ENCODE measurements at places on chromosomes 1 and 21. TPM values are rescaled to one million over a fixed set of nuclear protein-coding genes. Genes with fewer than 3 reads are reported as not detected.
A peak's percentile ranks its signal among the peaks of the same experiment; 100 is the strongest.

Gene BRDT
- total RNA-seq, result not detected

Gene HCRTR1
- total RNA-seq, result not detected

DNA sequence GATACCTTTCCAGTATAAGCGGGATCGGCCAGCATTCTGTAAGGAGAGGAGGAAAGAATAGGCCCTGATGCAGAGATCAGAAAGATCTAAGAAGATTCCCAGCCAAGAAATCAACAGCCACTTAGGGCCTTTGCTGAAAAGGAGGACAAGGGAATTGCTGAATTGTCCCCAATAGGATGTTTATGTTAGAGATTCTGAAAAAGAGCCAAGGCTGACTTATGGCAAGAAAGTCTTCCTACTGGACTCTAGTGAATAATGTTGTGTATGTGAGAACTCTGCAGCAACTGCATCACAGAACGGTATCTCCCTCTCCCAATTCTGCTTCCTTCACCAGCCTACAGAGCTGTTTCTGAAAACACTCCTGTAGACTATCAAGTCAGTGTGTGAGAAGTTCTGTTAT, 298.0 kb upstream of the CXADR start:
- H3K27me3 ChIP-seq, result no peaks in the 10 kb centered on the region
- H3K36me3 ChIP-seq, result no peaks in the 10 kb centered on the region
- H3K27ac ChIP-seq, result no peak overlapping the region
- no peak overlapping the region for H3K4me3 ChIP-seq
- H3K4me1 ChIP-seq, result no peaks in the 10 kb centered on the region

GRCh38 chr1:166036092-166036491, 130.7 kb downstream of the FAM78B start:
- no peak overlapping the region for H3K4me3 ChIP-seq
- no peaks in the 10 kb centered on the region for H3K36me3 ChIP-seq
- H3K27ac ChIP-seq, result no peak overlapping the region
- H3K27me3 ChIP-seq, result no peaks in the 10 kb centered on the region
- no peak for DNase-seq

- no peak overlapping the region for H3K4me3 ChIP-seq
- H3K4me1 ChIP-seq, result no peaks in the 10 kb centered on the region
- no peaks in the 10 kb centered on the region for H3K27me3 ChIP-seq
- DNase-seq, result no peak
- H3K36me3 ChIP-seq, result no peaks in the 10 kb centered on the region
- H3K27ac ChIP-seq, result no peak overlapping the region
These were observed 46.2 kb upstream of the SLC2A1 start for GRCh38 chr1:43004587-43005459.

GRCh38 chr1:38312753-38313152, 266.2 kb upstream of the POU3F1 start:
- no peak overlapping the region for H3K4me3 ChIP-seq
- H3K27ac ChIP-seq, result no peak overlapping the region
- H3K4me1 ChIP-seq, result no peaks in the 10 kb centered on the region
- H3K27me3 ChIP-seq, result no peaks in the 10 kb centered on the region

DNA sequence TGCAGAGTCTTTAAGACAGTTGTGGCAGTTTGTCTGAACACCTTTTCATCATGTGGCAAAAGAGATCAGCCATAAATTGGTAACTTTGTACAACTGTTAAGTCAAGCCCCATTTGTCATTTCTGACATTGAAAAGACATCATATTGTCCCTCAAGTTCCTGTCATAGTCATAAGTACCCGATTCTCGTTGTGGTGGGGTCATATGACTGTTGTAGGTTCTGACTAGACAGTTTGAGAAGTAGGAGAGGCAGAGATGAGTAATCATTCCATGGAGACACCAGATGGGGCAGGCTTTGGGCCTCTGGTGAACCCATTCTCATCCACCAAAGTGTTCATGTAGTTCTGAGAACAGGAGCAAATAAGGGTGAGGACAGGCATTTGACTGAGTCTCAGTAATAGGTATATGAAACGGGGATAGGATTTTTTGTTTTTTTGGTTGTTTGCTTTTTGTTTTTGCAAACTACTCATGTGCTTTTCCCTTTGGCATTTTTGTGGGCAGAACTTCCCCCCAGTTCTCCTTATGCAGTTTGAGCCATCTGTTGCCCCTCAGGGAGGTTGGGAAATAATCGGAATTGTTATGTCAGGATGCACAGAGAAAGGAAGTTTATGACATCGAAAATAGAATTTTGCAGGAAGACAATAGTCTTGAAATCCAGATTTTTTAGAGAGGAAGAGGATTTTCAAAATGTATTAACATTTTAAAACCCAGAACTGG, 86.9 kb upstream of the KCNE2 start:
- no peak for DNase-seq
- no peaks in the 10 kb centered on the region for H3K27me3 ChIP-seq
- no peak overlapping the region for H3K27ac ChIP-seq
- H3K4me3 ChIP-seq, result no peak overlapping the region

DNA sequence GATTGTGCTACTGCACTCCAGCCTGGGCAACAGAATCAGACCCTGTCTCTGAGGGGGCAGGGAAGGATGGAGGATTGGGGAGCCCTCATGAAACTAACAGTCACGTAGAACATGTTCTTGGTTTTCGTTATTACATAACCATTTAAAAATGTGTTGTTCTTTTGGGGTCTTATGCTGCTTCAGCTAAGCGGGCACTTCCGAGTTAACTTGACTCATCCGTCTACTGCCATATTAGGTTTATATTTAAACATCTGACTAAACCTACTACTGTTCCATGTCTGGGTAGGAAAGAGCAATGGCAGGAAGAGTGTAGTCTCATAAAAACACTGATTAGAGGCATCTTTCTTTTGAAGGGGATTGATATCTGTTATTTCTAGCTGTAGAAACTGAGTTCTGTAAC, 59.5 kb upstream of the BMP8A start:
- H3K4me1 ChIP-seq, result peaks cover 3% of the 10 kb centered on the region
- H3K36me3 ChIP-seq, result no peaks in the 10 kb centered on the region
- no peaks in the 10 kb centered on the region for H3K27me3 ChIP-seq
- no peak for DNase-seq
- no peak overlapping the region for H3K4me3 ChIP-seq
- no peak overlapping the region for H3K27ac ChIP-seq

GRCh38 chr21:33433425-33434114, 30.4 kb downstream of the IFNGR2 start:
- H3K4me3 ChIP-seq, result no peak overlapping the region
- peaks cover 4% of the 10 kb centered on the region for H3K4me1 ChIP-seq
- H3K36me3 ChIP-seq, result no peaks in the 10 kb centered on the region
- no peaks in the 10 kb centered on the region for H3K27me3 ChIP-seq
- no peak overlapping the region for H3K27ac ChIP-seq

DNA sequence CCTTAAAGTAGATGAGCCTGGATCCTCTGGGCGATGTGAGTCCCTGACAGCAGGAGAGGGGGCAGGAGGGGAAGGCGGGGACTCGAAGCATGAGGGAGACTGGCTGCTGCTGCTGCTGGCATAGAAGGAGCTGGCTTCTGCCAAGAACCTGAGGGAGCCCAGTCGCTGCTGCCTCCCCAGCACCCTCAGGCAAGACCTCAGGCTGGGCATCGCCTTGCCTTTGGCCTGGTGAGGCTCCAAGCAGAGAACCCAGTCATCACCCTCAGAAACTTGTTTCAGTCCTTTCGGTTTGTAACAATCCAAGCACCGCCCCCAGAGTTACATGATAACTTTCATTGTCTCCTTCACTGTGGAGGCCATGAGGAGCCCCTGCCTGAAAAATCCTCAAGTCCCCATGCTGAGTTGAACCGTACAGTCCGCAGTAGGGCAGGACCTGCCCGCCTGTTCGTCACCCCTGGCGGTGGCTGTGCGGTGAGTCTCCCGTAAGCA, 38.8 kb downstream of the POFUT2 start:
- peak overlapping the region; percentile 14 for H3K4me3 ChIP-seq
- H3K27me3 ChIP-seq, result no peaks in the 10 kb centered on the region
- no peak overlapping the region for H3K27ac ChIP-seq
- no peak for DNase-seq
- peaks cover 4% of the 10 kb centered on the region for H3K4me1 ChIP-seq

- no peaks in the 10 kb centered on the region for H3K36me3 ChIP-seq
- no peak overlapping the region for H3K4me3 ChIP-seq
- no peak overlapping the region for H3K27ac ChIP-seq
- no peaks in the 10 kb centered on the region for H3K27me3 ChIP-seq
- no peak for DNase-seq
- no peaks in the 10 kb centered on the region for H3K4me1 ChIP-seq
These were observed 147.6 kb downstream of the IFI44 start for GRCh38 chr1:78797108-78797781.

DNA sequence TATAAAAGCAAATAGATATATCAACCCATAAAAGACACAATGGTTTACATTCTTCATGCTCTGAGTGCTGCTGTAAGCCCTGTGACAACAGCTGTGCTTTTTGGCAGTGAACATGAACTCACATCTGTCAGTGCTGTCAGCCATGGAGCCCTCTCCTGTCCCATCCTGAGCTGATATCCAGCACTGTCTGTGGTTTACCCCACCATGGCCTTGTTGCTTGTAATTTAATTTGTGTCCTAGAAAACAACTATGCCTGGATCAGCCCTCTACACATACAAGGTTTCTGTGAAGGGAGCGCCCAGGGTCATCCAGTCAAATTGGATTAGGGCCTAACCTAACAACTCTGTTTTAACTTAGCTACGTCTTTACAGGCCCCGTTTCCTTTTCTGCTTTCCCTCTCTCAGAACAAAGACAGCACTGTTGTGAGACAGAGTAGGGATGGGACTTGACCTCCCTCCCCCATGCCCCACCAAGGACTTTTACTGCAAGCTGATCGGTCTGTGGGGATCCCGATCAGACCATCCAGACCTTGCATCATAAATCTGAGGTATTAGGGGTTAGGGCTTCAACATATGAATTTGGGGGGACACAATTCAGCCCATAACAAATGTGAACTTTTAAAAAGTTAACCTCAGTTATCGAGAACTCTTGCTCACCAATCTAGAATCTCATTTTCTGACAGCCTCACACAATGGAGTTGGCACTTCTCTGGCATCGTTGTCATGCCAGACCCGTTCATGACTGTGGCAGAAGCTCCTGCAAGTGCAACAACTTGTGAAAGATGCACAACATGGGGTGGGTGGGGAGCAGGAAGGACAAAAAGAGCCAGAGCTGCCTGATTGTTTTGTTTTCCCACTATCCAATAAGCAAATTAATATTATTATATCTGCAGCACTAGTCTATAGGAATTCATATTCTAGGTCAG, 16.4 kb upstream of the SLC44A3 start:
- no peaks in the 10 kb centered on the region for H3K27me3 ChIP-seq
- H3K27ac ChIP-seq, result peak overlapping the region; percentile 73
- H3K4me3 ChIP-seq, result no peak overlapping the region
- H3K4me1 ChIP-seq, result peaks cover 6% of the 10 kb centered on the region
- no peaks in the 10 kb centered on the region for H3K36me3 ChIP-seq

GRCh38 chr1:43274125-43274803, 4.5 kb downstream of the TMEM125 start:
- H3K4me3 ChIP-seq, result no peak overlapping the region
- no peaks in the 10 kb centered on the region for H3K36me3 ChIP-seq
- no peak for DNase-seq
- H3K4me1 ChIP-seq, result peaks cover 3% of the 10 kb centered on the region
- no peaks in the 10 kb centered on the region for H3K27me3 ChIP-seq
- no peak overlapping the region for H3K27ac ChIP-seq

DNA sequence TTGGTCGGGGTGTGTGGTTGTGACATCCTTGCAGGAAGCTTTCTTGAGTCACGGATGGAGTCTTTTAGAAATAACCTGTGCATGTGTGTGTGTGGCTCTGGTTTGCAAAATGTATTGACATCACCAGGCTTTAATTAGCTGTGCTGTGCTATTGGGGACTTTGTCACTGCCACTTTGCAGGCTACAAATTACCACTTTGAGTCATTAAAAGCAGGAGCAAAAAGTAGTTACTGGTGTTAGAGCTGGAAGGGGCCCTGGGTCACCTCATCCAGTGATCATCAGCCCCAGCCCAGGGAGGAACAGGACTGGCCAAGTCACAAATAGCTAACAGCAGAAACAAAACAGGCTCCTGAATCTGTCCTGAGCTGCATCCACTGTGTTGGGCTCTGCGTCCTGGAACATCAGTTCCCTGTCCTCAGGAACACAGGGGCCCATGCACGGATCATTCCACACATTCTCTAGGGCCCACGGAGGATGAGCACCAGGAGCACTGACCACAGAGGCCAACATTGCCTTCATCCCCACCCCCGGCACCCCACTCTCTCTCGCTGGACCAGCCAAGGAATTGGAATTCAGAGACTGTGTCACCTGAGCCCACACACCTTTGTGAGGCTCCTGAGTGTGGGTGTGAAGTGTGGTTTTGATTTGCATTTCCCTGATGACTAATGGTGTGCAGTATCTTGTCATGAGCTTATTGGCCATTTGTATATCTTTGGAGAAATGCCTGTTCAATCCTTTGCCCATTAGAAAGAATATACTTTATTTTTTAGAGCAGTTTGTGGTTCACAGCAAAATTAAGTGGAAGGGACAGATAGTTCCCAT, 280.1 kb upstream of the C1orf174 start:
- no peaks in the 10 kb centered on the region for H3K27me3 ChIP-seq
- no peak overlapping the region for H3K4me3 ChIP-seq
- H3K36me3 ChIP-seq, result no peaks in the 10 kb centered on the region
- H3K4me1 ChIP-seq, result no peaks in the 10 kb centered on the region

DNA sequence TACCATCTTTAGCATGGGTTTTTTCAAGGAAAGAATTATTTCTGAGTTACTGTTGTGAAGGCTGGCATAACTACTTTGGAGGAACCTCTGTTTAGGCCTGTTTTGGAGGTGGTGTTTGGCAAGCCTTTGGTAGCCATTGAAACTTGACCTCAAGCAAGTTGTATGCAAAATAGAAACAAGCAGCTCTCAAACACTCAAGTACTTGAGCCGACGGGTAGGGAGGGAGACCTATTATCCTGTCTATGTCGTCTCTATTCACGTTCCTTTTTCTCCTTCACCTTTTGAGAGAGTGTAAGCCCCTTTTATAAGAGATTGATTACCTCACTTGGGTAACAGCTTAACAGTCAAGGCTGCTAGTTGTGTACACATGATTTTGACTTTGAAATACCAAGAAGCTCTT, 878.3 kb upstream of the CXADR start:
- H3K4me1 ChIP-seq, result peaks cover 5% of the 10 kb centered on the region
- DNase-seq, result no peak
- no peak overlapping the region for H3K27ac ChIP-seq
- H3K27me3 ChIP-seq, result no peaks in the 10 kb centered on the region
- H3K36me3 ChIP-seq, result no peaks in the 10 kb centered on the region

GRCh38 chr1:164709126-164709525, 150.1 kb downstream of the PBX1 start:
- no peak overlapping the region for H3K27ac ChIP-seq
- H3K27me3 ChIP-seq, result no peaks in the 10 kb centered on the region
- no peak for DNase-seq
- H3K36me3 ChIP-seq, result no peaks in the 10 kb centered on the region
- no peak overlapping the region for H3K4me3 ChIP-seq
